GM23248 (cell line): ENCODE measurements at places on chromosomes 2 and 18. TPM values are rescaled to one million over a fixed set of nuclear protein-coding genes. Genes with fewer than 3 reads are reported as not detected.

DNA sequence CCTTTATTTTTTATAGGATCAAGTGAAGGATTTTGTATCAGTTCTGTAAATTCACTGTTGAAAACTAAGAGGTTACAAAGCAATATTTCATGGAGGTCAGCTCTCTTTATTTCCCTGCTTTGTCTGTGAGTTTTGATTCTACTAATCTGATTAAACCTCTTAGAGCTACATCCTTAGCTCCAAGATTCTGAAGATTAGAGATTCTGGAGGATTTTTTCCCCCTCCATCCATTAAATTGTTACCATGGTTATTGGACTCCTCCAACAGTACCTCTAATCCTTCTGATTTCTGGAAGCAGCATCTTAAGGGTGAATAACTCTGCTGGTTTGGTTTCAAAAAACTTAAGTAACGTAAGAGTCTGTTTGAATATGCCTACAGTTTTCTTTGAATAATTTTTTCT, 110.0 kb downstream of the TANC1 start:
- DNase-seq, result no peak

DNA sequence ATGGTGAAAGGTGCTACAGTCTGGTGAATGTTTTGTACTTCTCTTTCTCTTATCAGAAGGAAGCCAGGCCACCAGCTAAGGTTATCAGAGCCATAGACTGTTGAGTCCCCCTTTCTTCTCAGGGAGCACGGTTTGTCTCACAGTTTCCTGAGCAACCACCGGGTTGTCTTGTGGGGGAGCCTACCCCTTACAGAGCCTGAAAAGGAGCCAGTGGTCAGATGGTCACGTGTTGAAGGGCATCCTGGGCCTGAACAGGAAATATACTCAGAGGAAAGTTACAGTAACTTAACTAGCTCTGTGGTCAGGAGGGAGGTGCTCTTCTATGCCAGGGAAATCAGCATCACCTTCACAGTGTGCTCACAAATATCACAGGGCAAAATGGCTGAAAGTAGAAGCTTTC, 11.6 kb downstream of the CD28 start:
- DNase-seq, result peak; percentile 21

STARD6 gene
- not detected in 2 replicates for total RNA-seq

GRCh38 chr2:69090820-69091219, 77.8 kb downstream of the ANTXR1 start:
- DNase-seq, result no peak

- DNase-seq, result no peak
Observed at GRCh38 chr18:48216639-48217257, 192.4 kb downstream of the ZBTB7C start.

GRCh38 chr2:162215162-162215561, 28.1 kb downstream of the FAP start:
- DNase-seq, result no peak

GRCh38 chr18:8839281-8839680, 133.9 kb downstream of the MTCL1 start:
- no peak for DNase-seq

- DNase-seq, result no peak
Observed at GRCh38 chr2:44843086-44843485, 98.4 kb upstream of the SIX3 start.

KLHL41 gene
- 0.11 and 0.13 TPM in 2 replicates for total RNA-seq

VAMP5 gene
- total RNA-seq, result 50.3 and 59.0 TPM in 2 replicates

GRCh38 chr18:6249170-6249569, 165.5 kb downstream of the L3MBTL4 start:
- no peak for DNase-seq

DNA sequence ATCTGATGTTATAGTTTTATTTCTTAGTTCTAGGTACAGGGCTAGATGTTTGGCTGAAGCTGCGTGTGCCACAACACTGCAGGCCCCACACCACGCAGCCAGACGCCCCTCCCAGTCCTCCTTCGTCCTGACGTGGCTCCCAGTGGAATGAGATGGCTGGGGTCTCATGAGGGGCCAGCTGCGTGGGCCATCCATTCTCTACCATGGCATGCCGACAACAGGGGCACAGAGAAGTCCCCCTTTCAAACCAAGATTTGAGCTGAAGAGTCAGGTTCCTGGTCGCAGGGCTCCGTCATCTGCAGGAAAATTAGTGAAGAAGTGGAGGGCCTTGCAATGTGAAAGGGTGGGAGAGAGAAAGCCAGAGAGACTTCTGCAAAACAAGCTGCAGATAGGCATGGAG, 64.5 kb downstream of the PARD6G start:
- no peak for DNase-seq

- no peak for DNase-seq
Observed at GRCh38 chr2:96171831-96172230, 26.6 kb upstream of the DUSP2 start.

DNA sequence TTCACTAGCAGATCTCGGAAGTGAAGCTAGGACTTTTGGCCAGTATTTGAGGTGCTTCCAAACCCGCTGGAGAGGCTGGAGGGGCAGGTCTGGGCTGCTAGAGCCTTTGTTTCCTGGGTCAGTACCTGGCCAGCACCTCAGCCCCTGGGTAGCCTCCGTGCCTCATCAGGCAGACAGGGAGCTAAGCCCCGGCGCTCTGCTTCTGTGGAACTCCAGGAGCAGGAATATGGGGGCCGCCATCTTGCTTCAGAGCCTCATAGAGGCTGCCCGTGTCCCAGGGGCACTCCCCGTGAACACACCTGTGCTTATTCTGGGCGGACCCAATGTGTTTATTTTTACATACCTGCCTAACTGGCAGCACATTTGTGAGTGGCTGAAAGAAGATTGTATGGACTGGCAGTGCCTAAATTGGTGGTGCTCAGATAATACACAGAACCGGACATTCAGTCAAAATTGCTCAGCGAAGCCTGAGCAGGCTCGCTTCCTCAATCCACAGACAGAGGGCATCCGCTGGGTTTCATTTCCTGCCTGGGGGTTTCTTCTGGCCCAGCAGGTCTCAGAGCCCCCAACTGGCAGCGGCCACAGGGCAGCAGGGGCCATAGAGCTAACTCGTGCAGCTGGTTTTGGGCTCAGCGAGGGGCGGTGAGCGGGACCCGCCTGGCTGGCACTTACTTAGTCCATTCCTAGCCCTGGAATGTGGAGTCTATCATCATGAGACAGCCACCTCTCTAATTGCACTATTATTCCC, 176.8 kb upstream of the ALKAL2 start:
- no peak for DNase-seq

CHRNG gene
- not detected in 2 replicates for total RNA-seq

GRCh38 chr2:186848873-186849578, at the start of gene ZSWIM2:
Gene ZSWIM2, minus strand, starts transcription at chr2:186849170. Its CDS starts 40 bp downstream, at chr2:186849130.
- DNase-seq, result peak; percentile 92

DNA sequence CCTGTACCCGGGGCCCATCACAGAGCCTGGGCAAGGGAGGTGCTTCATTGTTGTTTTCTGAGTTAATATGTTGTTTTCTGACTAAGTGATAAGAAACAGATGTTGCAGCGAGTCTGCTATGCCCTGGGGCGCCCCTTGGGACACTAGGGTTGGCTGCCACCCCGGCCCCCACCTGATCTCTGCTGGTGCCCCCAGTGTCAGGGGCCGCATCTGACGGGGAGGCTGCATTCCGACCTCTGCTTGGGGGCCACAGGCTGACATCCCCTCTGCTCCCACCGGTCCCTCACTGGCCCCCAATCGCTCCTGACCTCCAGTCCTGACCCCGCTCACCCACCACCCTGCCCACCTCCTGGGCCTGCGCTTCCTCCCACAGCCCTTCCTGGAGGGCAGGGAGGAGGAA, 65.9 kb downstream of the LONRF2 start:
- DNase-seq, result peak; percentile 15

GRCh38 chr18:55012008-55012407, 52.7 kb upstream of the CCDC68 start:
- peak; percentile 34 for DNase-seq
